Islet precursor cell (in vitro differentiated cells): ENCODE measurements at places on chromosomes 3 and 15.

DNA sequence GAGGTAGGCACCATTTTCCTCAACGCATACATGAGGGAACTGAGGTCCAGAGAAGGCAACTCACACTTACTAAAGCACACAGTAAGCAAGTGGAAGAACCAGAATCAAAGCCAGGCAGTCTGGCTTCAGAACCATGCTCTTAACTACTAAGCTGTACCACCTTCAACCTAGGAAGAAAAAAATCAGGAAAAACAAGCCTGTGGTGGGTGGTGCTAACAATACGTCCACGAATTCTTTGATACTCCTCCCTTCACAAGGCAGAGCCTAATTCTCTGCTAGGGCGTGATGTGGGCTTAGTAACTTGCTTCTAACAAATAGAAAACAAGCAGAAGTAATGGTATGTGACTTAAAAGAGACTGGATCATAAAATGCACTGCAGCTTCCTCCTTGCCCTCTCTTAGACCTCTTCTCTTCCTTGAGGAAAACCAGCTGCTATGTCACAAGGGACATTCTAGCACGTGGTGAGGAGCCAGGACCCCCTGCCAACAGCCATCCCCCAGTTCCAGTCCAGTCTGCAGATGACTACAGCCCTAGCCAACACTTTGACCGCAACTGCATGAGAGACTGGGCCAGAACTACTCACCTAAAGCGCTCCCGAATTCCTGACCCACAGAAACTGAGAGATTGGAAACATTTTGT lies 36.9 kb downstream of the HACD2 start:
- no peak for DNase-seq

GRCh38 chr15:42072141-42072685 lies 22.1 kb downstream of the PLA2G4D start:
- no peak for DNase-seq

DNA sequence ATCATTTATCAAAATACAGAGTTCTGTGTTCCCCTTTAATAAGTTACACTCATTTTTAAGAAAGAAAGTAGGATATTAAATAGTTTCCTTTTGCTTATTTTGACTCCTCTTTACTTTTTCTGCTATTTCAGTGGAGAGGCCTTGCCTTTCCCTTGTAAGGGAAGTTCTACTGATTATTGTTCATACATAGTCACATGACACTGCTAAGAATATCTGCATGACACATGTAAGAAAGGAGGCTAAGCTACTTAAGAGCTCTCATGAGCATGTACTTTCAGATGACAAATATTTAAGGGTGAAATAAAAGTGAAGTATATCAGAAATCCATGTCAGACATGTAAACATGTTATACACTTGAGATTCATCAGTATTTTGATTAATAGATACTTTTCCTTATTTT lies 39.0 kb downstream of the MYRIP start:
- no peak for DNase-seq

- no peak for DNase-seq
Observed at GRCh38 chr15:24957691-24958090, 2.9 kb downstream of the SNRPN start.

DNA sequence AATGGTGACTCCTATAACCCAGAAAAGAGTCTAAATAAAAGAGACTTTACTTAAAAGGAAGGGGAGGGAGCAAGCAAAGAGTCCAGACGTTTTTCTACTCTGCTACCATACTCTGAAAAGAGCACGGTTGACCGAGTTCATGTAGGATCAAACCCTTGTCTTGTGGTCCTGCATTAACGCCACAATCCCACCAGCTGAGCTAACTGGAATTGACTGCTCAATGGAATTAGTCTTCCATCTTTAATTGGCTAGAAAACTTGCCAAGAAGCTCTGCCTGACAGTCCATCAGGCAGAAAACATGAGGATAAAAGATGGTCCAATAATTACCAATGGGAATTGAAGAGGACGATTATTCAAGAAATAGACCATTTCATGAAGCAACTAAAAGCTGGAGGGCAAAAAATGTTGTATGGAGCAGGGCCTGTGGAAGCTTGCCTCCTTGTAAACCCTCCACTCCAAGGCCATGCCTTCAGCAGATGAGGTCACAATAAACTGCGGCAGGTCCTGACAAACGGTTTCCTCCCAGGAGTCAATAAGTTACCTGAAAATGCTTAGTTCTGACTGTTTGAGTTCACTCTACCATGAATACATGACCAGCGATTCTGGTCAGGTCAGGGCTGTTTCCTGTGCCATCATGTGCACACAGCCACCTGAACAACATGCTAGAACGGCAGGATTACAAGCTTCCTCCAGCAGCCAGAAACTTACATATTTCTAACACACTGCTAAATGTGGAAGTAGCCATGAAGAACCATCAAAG lies 35.6 kb upstream of the ARHGEF3 start:
- DNase-seq = no peak

GRCh38 chr3:19147905-19148767 lies at the start of gene KCNH8:
Gene KCNH8 (plus strand): TSS chr3:19148510. CDS start chr3:19148720, 210 bp downstream.
- peak; percentile 78 for DNase-seq

GRCh38 chr15:69491038-69491505 lies 38.5 kb downstream of the RPLP1 start:
- DNase-seq = no peak

GRCh38 chr15:83899670-83900069 lies 245.7 kb downstream of the ADAMTSL3 start:
- DNase-seq = no peak

DNA sequence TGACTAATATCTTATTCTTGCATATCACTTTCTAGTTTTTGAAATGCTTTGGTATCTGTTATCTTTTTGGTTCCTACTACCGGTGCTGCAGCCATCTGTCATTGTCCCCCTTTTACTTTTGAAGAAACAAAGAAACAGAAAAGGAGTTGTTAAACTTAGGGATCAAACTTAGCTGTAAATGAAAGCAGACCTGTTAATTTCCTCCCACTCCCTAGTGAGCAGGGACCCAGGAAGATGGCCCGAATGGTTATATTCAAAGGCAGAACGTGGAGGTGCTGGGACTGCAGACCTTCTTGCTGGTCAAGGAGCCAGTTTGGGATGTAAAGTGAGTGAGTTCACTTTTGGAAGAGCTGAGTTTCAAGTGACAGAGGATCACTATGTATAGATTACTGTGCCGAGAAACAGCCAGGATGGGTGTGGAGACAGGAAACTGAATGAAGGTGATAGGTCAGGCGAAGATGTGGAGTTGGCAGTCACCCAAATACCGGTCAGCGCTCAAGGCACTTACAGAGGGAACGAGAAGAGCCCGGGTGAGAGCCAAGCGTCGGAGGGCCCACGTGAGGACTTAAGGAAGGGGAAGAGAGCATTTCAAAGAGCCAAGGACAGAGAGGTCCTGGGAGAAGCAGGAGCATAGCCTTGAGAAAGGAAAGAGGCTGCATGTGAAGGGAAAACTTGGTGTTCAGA lies 20.1 kb downstream of the KBTBD8 start:
- DNase-seq = no peak

DNA sequence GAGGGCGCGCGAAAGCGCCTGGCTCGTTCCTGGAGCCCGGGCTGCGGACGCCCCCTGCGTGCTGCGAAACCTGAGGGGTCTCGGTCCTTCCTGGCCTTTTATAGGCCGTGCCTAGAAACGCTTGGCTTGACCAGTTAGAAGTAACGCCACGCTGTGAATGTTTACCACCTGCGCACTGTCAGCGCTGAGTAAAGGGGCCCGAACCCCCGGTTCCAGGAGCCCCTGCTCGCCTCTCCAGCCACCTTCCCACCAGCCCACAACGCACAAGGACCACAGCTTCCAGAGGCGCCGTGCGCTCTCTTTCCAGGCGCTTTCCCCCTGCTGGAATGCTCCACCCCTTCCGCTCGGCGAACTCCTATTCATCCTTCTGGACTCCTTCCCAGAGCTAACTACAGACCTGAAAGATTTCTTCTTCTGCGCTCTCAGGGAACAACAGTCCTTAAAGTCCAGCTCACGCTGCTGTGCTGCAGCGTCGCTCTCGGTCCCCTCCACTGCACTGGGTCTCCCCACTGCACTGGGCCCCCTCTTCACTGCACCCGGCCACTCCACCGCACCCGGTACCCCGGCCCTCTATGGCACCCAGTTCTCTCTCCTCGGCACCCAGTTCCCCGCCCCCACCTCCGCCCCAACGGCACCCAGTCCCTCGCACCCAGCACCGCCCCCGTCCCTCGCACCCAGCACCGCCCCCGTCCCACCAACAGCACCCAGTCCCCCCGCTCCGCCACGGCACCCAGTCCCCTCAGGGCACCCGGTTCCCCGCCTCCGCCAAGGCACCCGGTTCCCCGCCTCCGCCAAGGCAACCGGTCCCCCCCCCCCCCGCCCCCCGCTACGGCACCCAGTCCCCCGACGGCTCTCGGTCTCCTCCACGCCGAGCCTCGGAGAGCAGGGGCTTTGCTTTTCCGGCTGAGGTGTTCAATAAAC lies 69.8 kb downstream of the SQOR start:
- peak; percentile 93 for DNase-seq

DNA sequence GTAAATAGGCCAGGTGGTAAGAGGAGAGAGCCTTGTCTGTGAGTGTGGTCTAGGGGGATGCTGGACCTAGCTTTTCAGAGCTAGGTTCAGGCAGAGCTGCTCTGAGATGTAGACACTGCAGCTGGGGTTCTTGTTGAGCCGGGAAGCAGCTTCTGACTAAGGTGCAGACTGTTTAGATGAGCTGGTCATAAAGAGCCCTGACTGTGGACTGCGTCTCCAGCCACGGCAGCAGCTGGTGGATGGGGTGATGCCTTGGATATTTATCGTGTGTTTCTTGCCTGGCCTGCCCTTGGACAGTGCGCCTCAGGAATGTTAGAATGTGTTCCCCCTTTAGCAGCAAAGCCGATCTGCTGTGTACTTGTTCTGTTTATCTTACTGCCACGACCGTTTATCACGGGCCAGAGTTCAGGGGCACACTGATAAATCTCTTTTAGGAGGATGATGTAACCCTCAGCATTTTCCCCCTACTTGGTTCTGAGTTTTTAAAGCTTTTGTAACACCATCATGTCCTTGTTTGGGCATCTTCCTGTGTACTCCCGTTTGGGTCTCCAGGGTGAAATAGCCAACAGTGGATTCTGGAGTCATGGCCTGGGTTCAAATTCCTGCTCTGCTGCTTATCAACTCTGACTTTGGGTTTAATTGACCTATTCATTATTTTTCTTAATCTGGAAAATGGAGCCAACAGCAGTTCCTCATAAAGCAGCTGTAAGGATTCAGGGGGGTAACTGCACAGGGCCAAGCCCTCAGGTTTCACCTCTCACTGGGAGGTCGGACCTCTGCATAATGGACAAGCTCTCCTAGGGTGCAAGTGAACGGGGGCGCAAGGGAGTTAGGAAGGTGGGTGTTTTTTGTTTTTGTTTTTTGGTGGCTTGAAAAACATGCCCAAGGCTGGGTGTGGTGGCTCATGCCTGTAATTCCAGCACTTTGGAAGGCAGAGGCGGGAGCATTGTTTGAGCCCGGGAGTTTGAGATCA lies 51.4 kb downstream of the FLNB start:
- peak; percentile 90 for DNase-seq

DNA sequence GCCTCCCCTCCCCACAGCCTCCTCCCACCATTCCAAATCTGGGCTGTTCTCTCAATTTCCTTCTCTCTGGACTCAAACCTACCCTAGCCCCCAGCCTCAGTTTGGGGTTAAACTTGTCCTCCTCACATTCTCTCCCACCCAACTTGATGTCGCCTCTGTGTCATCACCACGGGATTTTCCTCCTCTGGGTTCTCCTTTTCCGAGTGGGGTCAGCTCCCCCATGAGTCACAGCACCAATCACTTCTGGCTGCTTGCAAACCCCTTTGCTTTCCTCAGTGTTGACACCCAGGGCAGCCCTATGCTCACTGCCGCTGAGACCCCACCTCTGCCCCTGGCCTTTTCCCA lies 451 bp downstream of the CCR5AS start:
- DNase-seq = no peak

DNA sequence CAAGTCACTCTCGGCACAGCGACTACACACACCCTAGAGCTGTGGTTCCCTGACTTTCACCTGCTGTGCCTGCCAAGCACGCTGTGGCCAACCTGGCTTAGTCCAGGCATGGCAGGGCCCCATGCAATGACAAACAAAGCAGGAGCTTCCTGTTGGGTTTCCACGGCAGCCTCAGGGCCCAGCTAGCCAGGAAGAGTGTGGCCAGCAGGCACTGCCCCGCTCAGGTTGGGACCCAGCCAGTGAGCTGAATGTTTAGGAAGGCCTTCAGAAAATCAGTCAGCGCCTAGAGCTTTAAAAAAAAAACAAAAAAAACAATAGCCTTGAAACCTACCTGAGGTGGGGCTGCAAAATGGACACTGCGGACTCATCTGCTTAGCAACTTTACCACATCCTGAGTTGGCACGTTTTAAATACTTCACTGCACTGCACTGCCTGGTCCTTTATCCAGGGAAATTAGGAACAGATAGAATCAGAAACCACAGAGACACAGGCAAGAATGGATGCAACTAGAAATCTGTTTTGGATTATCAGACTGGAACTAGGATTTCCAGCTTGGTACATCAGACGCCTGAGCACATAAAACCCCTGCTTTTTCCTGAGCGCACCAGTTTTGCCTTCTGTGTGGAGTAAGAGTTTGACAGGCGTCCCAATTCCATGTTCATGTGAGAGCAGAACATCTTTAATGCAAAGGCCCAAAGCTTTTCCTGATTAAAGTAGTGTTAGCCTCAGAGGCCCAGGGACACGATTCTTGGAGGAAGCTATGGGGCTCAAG lies 36.2 kb upstream of the LDHAL6B start:
- DNase-seq = peak; percentile 66

- no peak for DNase-seq
Observed at GRCh38 chr15:61301701-61302100, 72.6 kb upstream of the RORA start.

DNA sequence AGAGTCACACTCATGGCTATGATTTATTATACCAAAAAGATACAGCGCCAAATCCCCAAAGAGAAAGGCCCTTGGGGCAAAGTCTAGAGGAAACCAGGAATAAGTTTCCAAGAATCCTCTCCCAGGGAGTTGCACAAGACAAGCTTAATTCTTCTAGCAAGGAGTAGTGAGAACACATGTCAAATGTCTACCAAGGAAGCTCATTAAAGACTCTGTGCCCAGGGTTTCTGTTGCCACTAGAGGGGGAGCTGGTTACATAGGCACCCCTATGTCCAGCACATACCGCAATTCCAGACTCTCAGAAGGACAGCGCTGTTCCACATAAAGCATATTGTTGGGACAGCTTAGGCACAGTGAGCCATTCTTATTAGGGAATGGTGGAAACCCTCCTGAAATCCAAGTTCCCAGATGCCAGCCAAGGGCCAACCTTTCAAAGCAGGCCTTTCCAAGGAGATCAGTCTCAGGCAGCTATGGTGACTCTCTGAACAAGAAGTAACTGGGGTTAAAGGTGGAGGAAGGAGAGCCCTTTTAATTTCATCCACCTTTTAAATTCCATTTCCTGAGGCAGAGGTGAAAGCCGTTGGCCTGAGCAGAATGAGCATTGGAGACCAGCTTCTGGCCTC lies 194.2 kb downstream of the UACA start:
- peak; percentile 53 for DNase-seq

DNA sequence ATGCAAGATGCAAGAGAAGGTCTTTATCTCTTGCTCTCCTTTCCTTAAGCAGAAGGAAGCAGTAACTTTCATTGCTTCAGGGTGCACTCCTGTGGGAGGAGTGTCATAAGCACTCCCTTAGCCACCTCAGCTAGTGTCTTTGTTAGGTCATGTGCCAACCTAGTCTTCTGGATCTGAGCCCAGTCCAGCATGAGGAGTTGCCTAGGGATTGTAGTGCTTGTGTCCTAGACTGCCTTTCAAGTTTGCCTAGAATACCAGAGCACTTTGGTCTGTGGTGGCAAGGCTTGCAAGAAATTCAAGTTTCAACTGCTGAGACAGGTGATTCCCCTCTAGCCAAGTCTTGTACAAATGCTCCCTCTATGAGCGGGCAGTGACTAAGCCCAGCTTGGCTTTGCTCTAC lies 633.6 kb downstream of the ZNF385D start:
- no peak for DNase-seq
